ENCODE measurements at places on chromosomes 4 and X.

GRCh38 chr4:99381588-99382175 lies 29.1 kb upstream of the ADH1C start:
- DNase-seq, result no peak

DNA sequence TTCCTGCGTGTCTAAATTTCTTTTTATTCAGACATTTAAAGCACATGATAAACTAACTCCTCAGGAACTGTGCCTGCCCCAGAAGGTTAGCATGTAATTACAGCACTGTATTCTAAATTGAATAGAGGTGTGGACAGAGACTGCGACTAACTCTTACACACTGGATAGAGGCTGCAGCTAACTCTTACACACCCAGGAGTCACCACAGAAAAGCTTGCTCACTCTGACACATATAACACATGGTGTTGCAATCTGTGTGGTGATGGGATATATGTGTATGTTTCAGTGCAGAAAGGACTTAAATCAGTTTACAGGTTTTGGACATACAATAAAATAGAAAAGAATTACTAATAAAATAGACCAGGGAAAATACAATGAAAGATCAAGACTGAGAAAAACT lies 41.5 kb downstream of the SMAD1 start:
- no peak for DNase-seq

DNA sequence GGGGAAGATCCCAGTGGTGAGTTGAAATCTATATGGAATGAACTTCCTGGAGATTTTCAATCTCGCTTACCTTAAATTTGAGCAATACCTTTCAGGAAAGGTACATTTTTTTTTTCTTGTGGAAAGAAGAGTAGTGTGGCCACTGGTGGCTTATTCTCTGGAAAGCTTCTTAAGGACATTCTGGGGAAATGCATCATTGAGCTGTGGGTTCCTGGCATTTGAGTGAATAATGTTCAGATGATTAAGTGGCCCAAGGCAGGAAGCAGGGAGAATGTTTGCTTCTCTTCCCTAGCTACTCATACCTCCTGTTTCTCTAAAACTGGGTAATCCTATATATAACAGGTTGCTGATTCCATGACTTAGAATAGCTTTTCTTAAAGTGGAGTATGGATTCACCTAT lies 31.8 kb downstream of the STAG2 start:
- DNase-seq, result no peak

GRCh38 chrX:25156832-25157231 lies 141.1 kb upstream of the ARX start:
- no peak for DNase-seq

GRCh38 chr4:37891260-37892159 lies 626 bp downstream of the TBC1D1 start:
- DNase-seq, result peak; percentile 80

DNA sequence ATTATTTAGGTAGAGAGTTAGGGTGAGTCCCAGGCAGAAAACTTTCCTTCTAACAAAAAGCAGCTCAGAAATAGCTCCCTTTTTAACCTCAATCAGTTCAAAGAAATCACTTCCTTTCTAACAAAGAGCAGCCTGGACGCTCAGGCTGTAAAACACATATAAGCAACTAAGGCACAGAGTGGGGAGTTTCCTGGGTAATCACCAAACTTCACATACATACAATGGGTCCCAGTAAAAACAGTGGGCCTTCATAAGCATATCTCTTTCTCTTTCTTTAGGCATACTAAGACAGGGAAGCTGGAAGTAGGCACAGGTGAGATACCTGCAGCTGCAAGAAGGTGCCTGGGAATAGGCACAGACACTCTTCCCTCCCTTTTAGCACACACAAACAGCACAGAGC lies 4.9 kb upstream of the NAF1 start:
- no peak for DNase-seq

GRCh38 chrX:71514367-71515037 lies 18.4 kb upstream of the OGT start:
- no peak for DNase-seq

All from activated naive CD4-positive, alpha-beta T cell treated with anti-CD3 and anti-CD28 coated beads, Interleukin-2, amount 50 U/mL, for 72 hours (primary cell).